NCI-H2107 (cell line): ENCODE measurements at places on chromosomes 7 and 10.

- no peak for DNase-seq
These were observed 97.3 kb downstream of the GRB10 start for GRCh38 chr7:50685135-50686065.

GRCh38 chr7:50502001-50502684, 52.0 kb upstream of the FIGNL1 start:
- no peak for DNase-seq

DNA sequence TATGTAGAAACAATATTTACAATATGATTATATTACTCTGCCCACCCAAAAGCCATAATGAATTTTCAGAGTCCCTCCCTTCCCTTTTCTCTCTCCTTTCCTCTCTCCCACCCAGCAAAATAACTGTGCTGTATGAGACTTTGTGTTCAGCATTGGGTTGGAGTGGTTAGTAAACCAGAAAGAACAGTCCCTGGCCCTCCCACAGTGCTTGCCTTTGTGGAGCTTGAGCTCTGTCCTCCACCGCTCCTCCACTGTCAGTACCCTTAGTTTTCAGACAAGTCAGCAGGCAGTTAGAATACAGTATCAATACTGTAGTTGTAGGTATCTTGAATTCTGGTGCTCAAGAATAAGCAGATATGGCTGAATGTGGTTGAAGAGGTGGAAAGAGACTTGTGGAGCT, 92.7 kb downstream of the CDK14 start:
- no peak for DNase-seq

DNA sequence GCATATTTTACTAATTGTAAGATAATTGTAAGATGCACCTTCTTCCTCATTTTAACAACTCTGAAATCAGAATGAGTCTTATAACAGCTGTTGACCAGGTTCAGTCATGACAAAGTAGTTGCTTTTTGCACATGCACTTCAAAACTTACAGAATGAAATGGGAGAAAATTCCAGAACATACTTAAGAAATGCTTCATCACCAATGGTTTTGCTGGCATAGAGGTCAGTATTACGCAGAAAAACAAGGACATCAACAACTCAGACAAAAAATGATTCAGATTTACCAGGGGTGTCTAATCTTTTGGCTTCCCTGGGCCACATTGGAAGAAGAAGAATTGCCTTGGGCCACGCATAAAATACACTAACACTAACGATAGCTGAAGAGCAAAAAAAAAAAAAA, 13.3 kb downstream of the COL28A1 start:
- no peak for DNase-seq

DNA sequence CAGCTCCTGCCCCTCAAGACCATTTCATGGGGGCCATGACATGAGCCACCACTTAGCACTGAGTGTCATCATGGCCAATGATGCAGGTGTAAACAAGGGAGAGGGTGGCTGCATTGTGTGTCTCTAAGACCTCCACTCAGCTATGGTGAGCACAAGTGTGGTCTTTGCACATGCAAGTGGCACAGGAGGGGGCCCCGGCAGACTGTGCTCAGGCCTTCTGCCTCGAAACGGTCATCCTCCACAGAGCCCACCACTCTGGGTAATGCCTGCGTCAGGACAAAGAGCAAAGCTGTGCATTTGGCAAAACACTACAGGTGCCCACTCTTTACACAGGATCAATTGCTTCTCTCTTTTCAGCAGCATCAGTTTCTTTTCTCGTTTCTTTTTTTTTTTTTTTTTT, 125.5 kb downstream of the SH3PXD2A start:
- DNase-seq, result no peak

DNA sequence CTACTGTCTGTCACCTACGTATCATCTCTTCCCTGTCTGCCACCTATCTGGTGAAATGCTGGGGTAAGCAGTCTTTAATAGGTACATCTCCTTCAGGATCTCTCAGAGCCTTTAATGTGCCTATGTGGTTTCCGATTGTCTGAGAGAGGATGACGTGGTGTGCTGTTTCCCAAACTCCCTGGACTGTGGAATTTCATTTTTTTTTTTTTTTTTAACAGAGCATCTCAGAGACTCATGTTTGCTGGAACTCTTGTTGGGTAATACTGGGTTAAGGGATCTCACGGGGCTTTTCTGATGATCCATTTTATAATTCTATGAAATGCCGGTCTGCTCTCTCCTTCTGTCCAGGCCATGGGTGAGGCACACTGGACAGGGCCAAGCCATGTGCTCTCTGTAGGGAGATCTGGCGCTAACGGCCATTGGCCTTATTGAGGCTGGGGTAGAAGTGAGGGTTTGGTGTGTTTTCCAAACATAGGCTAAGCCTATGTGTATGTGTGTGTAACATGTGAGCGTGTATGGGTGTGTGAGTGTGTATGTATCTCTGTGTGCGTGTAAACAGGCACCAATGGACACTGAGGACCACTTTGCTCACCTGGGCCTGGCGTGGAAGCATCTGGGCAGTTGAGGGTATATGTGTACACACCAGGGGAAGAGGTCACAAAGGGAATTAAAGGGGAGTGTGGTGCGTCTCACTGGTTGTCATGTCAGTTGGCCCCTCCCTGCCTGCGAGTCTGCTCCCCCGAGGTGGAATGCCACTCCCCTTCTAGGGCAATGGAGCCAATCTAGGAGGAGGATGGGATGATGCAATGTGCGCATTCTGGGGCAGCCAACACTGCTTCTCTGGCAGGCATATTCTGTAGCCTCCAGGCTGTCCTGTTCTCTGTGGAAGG, 7.8 kb downstream of the ADRA2A start:
- no peak for DNase-seq

DNA sequence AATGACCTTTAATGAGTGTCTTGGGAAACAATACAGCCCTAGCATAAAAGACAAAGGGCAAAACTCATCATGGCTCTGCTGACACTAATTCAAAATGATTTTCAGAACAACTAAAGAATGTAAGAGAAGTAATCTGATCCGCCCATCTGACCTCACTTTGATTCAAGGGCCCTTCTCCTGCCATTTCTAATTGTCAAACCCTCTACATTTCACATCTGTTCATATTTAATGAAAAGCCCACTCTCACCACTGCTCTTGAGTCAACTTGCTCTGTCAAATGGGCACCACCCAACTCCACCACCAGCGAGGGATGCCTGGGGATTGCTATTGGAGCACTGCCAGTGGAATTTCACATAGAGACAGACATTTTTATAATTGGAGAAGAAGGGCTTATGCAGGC, 639.2 kb downstream of the KCNMA1 start:
- peak; percentile 13 for DNase-seq

DNA sequence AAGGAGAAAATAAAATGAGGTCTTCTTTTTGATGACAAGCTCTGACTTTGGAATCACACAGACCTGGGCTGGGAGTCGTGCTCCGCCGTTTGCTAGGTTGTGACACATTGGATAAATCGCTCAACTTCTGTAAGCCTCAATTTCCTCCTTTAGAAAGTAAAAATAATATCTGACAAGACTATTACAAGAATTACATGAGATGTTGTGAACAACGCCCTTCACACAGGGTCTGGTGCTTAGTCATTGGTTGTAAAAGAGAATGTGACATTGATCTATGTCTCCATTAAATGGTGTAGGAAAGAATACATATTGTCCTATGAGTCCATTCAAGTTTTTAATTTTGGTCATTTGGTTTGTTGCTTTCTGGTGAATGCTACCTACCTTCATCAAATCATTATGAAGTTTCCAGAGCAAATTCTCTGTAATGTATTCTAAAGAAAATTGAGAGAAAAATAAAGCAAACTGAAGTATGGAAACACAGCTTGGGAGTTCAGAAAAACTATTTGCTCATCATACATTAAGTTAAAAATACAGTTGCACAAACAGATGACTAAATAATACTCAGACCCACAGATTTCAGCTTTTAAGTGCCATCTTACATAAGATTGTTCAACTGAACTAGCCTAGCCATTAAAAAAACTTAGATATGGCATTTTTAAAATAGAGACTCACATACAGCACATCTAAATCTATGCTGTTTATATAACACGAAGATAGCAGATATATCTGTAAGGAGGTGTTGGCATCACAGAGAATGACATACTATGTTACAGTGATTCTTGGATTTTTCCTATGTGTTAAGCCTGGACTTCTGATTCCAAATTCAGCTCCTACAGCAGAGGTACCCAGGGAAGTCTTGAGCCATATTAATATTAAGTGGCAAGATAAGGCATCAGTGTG, 12.3 kb upstream of the ADRB1 start:
- DNase-seq, result no peak

DNA sequence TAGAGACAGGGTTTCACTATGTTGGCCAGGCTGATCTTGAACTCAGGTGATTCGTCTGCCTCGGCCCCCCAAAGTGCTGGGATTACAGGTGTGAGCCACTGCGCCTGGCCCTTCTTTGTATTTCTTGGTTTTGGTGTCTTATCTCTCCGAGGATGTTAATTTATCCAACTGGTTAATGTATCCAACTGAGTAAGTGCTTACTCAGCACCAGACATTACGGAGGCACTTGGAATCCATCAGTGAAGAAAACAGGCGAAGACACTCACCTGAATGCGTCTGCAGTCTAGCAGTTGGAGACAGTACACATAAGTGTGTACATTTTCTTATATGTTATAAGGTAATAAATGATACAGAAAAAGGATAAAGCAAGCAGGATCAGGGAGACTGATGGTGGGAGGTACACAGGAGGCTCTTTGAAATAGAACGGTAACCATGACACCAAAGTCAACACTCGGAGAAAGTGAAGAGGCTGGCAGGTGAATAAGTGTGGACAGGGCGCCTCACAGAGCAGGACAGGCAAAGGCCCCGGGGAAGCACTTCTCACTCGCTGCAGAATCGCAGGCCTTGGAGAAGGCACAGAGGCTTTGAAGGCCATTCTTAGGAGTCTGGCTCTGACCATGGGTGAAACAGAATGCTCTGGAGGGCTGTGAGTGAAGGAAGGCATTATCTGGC, 73.1 kb downstream of the LANCL2 start:
- DNase-seq, result peak; percentile 45

- no peak for DNase-seq
These were observed 243.1 kb downstream of the ARL4A start for GRCh38 chr7:12930534-12930933.

DNA sequence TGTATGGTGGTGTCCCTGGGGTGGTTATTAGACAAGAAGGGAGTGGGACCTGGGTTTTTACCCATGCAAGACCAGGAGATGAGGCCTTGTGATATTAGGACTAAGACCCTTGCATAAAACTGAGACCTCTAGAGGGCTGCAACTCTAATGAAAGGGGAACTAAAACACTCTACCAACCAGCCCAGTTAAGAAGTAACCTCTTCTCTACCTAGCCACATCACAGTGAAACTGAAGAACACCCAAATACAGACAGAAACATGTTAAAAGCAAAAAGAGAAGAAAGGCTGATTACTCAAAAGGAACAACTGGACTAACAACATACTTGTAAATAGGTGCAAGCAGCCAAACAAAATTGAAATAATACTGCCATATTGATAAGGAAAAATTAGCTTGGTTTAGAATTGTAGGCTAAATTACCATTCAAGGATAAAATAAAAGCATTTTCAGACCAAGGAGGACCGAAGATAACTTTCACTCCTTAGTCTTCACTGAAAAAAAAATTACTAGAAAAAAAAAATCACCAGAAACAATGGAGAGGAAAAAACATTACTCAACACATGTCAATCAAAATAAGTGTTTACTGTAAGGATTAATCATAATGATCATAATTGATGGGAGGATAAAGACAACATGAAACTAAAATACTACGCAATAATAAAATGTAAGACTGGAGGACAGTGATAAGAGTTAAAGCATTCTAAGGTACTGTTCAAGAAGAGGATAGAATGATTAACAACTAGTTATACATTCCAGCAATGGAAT, 27.6 kb downstream of the ERLIN1 start:
- DNase-seq, result no peak

- DNase-seq, result no peak
These were observed 203.1 kb downstream of the CDC14C start for GRCh38 chr7:49127359-49127913.

DNA sequence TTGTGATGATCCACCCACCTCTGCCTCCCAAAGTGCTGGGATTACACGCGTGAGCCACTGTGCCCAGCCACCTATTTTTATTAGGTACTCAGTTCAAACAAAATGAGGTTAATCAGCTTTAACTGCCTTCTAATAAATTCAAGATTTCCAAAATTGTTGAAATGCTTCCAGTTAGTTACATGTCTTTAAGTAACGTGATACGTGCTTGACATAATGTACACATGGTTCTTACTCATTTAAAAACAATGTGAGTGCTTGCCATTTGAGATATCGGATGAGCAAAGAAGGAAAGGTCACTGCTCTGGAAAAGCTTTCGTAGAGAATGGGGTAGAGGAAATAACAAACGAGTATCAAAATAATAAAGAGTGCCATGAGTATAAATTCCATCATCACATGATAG, 83.6 kb downstream of the KMT2E start:
- no peak for DNase-seq

- DNase-seq, result no peak
These were observed 77.5 kb upstream of the INSIG1 start for GRCh38 chr7:155219947-155220769.

DNA sequence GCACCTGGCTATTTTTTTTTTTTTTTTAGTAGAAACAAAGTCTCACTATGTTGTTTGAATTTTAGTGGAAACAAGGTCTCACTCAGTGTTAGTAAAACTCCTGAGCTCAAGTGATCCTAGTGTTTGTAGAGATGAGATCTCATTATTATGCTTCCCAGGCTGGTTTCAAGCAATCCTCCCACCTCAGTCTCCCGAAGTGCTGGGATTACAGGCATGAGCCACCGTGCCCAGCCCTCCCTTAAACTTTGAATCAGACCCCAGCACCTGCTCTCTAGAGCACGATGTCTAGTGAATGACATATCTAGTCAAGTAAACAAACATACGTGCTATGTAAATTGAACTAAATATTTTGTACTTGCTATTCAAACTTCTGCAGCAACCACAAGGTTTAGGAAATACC, 105.6 kb upstream of the MYO3A start:
- no peak for DNase-seq

GRCh38 chr7:101882595-101883564, 65.5 kb downstream of the CUX1 start:
- DNase-seq, result peak; percentile 84

DNA sequence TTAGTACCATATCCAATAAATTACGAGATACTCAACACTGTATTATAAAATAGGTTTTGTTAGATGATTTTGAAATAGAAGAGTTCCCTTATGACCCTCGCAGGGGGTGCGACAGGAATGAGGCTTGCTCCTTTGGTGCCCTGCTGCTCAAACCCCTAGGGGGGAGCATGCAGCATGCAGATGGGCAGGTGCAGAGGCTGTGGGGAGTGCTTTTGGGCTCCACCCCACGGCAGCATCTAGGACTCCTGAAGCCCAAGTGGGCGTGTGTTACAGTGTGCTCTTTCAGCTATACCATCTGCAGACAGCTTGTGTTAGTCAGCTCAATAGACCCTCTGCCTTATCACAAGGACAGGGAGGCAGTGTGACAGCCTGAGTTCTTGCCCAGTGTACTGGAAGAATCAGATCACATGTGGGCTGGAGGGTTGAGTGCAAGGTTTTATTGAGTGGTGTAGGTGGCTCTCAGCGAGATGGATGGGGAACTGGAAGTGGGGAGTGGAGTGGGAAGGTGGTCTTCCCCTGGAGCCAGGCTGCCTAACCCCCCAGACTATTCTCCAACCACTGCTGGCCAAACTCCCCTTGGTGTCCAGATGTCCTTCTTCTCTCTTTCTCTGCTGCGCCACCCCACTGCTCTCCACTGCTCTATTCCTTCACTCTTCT, 3.1 kb upstream of the MRC1 start:
- no peak for DNase-seq

- no peak for DNase-seq
These were observed 209.2 kb downstream of the GPAM start for GRCh38 chr10:111974325-111974724.

GRCh38 chr10:61804414-61804813, 97.1 kb upstream of the ARID5B start:
- no peak for DNase-seq

GRCh38 chr10:30330497-30331168, 18.4 kb downstream of the MTPAP start:
- DNase-seq, result no peak

GRCh38 chr10:125079091-125079600, 81.2 kb downstream of the CTBP2 start:
- DNase-seq, result no peak
